ENCODE measurements at places on chromosomes 13 and 19.

GRCh38 chr19:17160908-17161307 is 54.2 kb upstream of the USE1 start:
- DNase-seq, result no peak

DNA sequence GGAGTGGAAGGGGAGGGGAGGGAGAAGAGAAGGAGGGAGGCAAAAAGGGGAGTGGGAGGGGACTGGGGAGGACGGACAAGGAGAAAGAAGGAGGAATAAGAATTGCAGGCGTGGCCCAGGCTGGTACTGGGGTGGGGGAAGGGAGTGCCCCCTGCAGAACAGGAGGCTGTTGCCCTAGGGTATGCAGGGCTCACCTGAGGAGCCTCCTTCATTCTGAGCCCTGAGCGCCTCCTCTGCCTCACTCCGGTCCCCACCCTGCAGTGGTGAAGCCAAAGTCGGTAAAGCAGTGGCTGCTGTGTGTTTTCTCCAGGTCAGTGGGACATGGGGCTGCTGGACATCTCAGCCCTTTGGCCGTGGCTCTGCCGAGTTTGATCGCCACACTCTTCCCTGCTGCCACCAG is 9.1 kb upstream of the CDC16 start:
- no peak for DNase-seq

DNA sequence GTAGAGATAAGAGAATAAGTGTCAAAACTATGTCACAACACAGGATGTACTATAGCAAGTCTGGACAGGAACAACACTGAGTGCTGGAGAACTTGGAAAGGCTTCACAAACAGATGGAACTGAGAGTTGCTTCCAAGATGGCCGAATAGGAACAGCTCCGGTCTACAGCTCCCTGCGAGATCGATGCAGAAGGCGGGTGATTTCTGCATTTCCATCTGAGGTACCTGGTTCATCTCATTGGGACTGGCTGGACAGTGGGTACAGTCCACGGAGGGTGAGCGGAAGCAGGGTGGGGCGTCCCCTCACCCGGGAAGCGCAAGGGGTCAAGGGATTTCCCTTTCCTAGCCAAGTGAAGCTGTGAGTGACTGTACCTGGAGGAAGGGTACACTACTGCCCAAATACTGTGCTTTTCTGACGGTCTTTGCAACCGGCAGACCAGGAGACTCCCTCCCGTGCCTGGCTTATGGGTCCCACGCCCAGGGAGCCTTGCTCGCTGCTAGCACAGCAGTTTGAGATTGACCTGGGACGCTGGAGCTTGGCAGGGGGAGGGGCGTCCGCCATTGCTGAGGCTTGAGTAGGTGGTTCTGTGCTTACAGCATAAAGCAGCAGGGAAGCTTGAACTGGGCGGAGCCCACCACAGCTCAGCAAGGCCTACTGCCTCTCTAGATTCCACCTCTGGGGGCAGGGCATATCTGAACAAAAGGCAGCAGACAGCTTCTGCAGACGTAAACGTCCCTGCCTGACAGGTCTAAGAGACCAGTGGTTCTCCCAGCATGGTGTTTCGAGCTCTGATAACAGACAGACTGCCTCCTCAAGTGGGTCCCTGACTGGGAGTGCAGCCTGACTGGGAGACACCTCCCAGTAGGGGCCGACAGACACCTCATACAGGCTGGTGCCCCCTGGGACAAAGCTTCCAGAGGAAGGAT is 46.0 kb downstream of the USP12 start:
- no peak for DNase-seq

DNA sequence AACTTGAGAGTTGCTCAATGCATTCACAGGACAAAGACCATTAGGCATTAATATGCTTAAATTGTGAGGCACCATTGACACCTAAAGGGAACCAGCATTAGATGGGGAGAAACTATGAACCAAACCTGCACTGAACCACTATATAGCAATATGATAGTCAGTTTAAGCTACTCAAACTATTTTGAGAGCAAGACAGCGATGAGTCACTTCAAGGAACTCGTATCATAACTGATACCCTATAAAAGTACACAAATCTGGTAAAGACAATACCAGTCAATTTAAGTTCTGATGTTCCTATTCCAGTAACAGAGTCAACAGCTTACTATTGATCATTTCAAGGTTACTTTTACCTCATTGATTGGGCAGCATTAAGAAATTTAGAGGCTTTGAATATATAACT is 151.3 kb upstream of the ATXN8OS start:
- DNase-seq, result no peak

GRCh38 chr13:74891610-74892009 is 590.4 kb downstream of the TBC1D4 start:
- no peak for DNase-seq

GRCh38 chr19:32458500-32459123 is 53.0 kb downstream of the DPY19L3 start:
- DNase-seq, result no peak
